Fibroblast of skin of scalp (primary cell): ENCODE measurements at places on chromosomes 2 and 18.
A peak's percentile ranks its signal among the peaks of the same experiment; 100 is the strongest.

DNA sequence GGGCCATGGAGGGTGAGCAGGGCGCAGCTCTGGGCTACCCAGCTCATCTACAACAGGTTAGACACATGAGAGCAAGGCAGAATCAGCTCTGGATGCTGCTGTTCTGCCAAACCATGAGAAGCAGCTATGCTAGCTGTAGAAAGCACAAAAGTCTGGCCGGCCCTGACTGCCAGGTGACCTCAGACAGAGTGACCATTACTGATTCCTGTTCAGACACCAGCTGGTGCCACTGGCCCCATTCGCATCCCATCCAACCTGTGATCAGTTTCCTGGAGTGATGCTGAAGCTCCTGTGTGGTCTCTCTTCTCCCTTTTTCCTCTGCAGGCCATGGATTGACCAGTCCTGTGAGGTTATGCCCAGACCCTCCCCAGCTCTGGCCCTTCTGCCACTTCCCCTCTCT, 14.3 kb downstream of the RBMS1 start:
- no peak for DNase-seq

GRCh38 chr2:219408204-219408603, 10.0 kb upstream of the DES start:
- peak; percentile 48 for DNase-seq

DNA sequence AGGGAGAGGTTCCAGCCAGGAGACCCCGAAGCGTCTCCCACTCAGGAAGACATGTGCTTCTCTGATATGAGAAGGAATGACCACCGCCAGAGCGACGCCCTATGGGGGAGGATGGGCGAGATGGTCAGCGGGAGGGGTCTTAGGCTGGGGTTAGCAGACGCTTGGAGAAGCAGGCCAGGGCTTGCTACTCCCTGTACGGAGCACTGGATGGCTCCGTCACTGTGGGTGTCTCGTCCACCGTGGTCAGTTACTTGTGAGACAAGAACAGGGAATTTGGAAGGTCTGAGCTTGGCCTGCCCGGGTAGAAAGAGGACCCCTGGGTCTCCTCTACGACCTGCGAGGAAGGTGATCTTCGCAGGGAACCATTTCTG, 39.8 kb downstream of the TMEM18 start:
- DNase-seq, result no peak

- DNase-seq, result peak; percentile 56
Observed at GRCh38 chr18:48676756-48677368, 138.0 kb downstream of the CTIF start.

- no peak for DNase-seq
Observed at GRCh38 chr2:212974692-212975091, 176.7 kb downstream of the IKZF2 start.

- DNase-seq, result no peak
Observed at GRCh38 chr2:164935118-164936101, 19.9 kb downstream of the SLC38A11 start.

DNA sequence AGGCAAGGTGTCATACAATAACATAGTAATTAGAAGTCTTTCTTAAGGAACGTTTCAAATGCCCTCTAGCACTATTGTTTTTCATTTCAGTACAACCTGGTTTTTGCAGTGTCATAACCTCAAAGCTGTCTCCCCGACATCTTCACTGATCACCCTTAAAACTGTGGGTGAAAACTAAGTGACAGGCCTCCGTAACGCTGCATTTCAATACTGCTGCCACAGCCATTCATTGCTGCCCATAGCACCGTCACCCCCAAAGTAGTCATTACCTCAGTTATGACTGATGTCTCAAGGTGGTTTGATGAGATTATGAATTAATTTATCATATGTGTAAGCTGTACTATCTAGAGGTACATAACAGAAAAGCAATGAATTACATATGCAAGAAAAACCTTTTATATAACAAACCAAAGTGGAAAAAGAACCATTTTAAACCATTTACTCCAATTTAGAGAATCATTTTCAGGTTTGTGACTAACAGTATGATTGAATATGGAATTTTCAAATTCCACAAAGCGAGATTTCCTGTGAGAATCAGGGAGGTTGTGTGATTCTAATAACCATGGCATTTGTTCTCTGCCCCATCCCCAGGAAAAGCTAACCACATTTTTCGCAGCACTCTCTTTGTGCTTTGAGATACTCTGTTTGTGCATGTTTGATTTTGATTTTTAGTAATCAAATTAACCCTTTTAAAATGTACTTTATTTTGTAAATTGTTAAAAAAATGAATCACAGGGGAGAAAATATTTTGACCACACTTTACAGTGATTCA, 263.0 kb downstream of the PTGR3 start:
- peak; percentile 39 for DNase-seq

- no peak for DNase-seq
Observed at GRCh38 chr2:37149626-37150322, 7.0 kb downstream of the EIF2AK2 start.

DNA sequence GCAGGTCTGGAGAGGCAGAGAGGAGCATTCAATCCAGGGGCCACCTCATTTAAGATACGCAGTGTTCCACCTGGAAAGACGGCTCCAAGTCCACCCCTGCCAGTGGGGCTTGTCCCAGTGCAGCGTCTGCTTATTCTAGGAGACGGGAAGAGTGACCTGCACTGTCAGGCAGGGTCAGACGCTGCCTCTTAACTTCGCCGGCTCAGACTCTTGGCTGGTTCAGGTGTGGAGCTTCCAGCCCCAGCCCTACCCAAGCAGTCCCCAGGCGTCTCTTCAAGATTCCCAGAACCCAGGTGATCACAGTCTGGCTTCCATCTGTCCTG, 208.5 kb downstream of the TFCP2L1 start:
- no peak for DNase-seq

DNA sequence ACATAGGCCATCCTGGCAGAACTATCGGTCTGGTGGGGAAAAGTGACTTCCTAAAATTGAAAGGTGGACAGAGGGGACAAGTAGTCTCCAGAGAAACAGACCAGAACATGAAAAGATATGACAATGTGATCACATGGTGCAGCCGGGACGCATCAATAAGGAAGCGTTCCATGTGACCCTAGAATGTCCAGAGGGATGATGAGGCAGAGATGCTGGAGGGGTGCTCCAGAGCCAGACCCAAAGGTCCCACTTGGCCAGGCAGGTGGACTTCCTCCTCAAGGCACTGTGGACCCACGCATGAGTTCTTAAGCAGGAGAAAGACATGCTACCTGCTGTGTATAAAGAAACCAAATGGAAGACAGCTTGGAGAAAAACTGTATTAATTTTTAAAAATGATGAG, 50.2 kb downstream of the CDH2 start:
- DNase-seq, result no peak

DNA sequence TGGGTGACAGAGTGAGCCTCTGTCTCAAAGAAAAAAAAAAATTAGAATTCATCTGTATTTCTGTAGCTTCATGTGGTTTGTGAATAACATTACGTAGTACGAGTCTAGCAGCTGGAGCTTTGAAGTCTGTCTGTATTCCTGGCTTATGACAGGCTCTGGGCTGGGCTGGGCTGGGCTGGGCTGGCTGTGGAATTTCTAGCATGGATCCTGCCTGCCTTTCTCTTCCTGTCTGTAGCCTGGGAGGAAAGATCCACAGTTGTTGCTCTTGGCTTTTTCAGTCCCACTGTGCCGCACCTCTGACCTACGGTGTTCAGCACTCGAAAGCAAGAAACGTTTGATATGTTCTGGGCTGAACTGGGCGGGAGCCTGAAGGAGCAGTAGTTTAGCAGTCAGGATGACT, 55.4 kb downstream of the BOLA3 start:
- DNase-seq, result peak; percentile 13
